ENCODE measurements at places on chromosomes 6 and 20.

DNA sequence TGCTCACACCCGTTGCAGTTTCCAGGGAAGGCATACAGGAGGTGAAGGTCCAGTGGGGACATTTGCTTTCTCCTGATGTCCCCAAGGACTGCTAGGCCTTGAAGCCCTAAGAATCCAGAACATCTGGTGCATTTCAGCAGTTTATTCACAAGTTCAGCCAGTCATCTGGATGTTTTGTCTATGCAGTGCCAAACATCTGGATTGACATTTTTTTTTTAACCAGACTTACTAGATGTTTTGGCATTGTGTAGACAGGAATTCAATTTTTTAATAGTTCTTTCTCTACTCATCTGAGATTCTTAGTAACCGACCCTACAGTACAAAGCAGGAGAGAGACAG is 256.2 kb downstream of the CLIC5 start:
- no peak for DNase-seq

DNA sequence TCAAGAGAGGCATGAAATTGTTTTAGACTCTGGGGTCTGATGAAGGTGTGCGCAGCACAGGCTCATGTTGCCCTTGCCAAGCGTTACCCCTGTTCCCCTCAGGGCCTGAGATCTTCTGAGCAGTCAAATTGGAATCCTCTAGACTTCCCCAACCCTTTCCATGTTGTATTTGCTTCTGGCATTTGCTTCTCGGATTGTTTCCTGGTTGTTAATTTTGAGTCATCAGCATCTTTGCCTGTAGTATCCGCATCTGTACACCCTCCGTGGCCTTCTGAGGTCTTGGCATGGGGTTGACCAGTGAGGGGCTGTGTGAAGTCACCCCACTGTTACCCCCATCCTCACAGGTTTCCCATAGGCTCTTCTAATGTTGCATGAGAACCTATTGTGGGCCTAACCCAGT is 40.9 kb downstream of the SLC24A3 start:
- no peak for DNase-seq

- no peak for DNase-seq
These were observed 65.2 kb downstream of the EDN1 start for GRCh38 chr6:12355354-12355753.

DNA sequence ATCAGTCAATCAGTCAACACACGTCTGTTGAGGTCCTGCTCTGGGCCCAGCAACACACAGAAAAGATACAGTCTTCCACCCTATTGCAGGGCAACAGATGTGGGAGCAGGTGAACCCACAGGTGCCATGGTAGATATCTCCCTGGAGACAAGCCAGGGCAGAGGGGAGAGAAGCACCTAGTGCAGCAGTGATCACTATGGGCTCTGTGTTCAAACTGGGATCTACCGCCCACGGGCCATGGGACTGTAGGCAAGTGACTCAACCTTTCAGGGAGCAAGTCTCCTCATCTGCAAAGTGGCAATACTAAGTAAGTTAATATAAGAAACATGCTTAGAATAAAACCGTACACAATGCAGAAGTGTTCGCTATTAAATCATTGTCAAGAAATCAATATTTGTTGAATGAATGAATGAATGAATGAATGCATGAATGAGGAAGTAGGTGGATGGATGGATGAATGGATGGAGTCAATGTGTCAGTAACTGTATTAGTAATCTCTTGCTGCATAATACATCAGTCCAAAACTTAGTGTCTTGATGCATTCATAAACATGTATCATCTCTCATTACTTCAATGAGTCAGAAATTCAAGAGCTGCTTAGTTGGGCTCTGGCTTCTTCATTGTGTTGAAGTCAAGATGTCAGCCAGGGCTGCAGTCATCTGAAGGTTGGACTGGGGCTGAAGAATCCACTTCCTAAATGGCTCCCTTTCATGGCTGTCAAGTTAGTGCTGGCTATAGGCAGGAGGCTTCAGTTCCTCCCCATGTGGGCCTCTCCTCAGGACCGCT is 31.9 kb upstream of the NFATC2 start:
- no peak for DNase-seq

DNA sequence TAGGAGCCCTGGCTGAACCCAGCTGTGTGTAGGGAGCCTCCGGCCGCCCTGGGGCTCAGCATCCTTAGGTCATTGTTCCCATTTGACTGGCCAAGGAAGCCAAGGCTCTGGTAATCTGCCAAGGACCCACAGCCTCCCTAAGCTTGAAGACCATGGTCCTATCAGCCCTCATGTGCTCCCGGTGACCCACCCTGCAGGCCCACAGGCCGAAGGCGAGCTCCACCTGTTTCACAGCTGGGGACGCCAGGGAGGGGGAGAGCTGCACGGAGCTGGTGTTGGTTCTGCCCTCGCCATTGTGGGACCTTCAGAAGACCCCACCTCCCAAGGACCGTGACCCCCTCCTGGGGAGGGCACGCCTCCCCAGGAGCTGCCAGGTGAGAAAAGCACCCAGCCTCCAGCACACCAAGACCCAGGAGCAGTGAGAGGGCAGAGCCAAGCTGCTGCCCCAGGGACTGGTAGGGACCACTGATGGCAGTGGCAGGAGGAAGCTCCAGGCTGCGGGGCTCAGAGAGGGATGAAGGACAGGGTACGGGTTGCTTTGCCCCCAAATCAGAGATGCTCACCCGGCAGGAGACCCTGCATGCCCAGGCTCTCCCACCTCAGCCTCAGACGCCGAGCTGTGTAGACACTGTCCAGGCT is 30.7 kb upstream of the MRGBP start:
- no peak for DNase-seq

Measured in T follicular helper cell (primary cell).